Caki2 (cell line): ENCODE measurements at places on chromosomes 5 and 9. TPM values are rescaled to one million over a fixed set of nuclear protein-coding genes. Genes with fewer than 3 reads are reported as not detected.

Gene PIP5K1B
- not detected in 2 replicates for total RNA-seq

DNA sequence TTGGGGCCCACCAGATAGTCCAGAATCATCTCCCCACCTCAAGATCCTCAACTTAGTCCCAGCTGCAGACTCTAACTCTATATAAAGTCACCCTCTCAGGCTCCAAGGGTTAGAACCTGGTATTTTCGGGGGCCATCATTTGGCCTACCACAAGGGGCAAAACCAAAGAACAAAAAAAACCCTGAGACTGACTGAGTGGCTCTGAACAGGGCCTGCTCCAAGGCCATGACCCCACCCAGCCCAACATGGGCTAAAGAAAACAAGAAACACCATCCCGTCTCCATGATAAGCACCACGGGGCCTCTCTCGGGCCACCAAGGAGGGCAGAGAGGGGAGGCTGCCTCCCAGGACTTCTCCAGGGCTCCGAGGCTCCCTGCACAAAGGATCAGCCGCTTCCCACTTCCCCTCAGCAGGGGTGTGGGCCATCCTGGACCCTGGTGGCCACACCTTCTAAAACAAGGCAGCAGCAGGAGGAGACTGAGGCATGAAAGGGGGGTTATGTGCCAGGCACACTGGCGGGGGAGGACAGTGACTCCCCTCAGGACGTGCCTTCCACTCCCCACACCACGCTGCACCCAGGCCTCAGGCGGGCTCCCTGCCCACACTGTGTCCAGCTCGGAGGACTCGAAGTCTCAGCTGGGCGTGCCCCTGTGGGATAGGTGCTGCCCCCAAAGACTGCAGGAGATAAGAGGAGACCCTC, 51.5 kb downstream of the SEMA4D start:
- DNase-seq = no peak

Gene PCDHB4
- not detected in 2 replicates for total RNA-seq

Gene LCN6
- not detected in 2 replicates for total RNA-seq
